ENCODE measurements at places on chromosomes 11 and 22.

DNA sequence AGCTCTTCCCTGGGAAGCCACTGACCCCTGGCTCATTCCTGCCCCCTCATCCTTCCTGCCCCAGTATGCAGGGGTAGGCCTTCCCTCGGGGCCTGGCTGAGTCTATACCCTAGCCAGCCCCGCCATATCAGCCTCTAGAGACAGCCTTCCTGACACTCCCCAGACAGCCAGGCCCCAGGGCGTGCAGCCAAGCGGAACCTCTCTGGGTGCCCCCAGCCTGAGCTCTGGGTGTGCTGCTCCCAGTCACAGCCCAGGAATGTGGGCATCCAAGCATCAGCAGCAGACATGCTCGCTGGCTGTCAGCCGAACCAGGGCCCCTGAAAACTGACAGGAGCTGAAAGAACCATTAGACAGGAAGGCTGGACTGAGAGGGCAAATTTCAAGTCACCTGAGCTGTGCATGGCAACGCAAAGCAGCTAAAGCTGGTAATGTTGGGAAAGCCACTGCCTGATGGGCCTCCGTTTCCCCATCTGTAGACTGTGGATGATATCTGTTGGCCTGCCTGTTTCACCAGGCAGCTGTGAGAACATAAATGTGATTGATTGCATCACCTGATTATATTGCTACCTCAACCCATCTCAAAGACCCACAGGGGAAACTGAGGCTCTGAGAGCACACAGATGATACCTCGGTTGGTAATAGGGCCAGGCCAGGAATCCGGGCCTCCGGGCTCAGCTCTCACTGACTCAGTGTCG is 93.2 kb downstream of the LRRC32 start:
- no peak for DNase-seq

GRCh38 chr11:31822175-31822926 is 11.2 kb upstream of the PAX6 start:
- no peak for DNase-seq

DNA sequence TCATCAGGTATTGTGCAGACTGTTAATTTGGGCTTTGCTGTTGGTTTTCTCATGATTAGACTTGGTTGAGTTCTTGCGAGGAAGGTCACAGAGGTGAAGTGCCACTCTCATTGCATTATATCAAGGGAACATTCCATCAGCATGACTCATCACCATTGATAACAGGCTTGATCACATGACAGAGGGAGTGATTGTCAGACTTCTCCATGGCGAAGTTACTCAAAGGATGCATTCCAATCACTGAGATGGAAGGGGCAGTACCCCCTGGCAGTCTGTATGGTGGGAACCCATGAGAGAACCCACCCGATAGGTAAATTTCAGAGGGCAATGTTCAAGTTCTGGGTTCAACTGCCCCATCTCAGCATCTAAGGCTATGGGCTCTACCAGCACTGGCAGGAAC is 19.4 kb upstream of the P2RY2 start:
- no peak for DNase-seq

- no peak for DNase-seq
Measured at GRCh38 chr11:77548552-77549445, 41.0 kb upstream of the AQP11 start.

GRCh38 chr11:70091638-70092037 is 13.5 kb downstream of the ANO1 start:
- DNase-seq = no peak

GRCh38 chr11:4191031-4191571 is 96.5 kb downstream of the RRM1 start:
- DNase-seq = no peak

- DNase-seq = peak; percentile 78
Measured at GRCh38 chr11:121452609-121453150, at the start of gene SORL1-AS1. Gene SORL1-AS1 (minus strand): TSS chr11:121452967.

DNA sequence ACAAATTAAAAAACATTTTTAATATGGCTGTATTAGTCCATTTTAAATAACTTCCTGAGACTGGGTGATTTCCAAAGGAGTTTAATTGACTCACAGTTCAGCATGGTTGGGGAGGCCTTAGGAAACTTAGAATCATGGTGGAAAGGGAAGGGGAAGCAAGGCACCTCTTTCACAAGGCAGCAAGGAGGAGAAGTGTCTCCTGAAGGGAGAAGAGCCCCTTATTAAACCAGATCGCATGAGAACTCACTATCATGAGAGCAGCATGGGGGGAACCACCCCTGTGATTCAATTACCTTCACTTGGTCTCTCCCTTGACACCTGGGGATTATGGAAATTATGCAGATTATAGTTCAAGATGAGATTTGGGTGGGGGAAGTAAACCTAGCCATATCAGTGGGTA is 488.6 kb downstream of the ETS1 start:
- no peak for DNase-seq

DNA sequence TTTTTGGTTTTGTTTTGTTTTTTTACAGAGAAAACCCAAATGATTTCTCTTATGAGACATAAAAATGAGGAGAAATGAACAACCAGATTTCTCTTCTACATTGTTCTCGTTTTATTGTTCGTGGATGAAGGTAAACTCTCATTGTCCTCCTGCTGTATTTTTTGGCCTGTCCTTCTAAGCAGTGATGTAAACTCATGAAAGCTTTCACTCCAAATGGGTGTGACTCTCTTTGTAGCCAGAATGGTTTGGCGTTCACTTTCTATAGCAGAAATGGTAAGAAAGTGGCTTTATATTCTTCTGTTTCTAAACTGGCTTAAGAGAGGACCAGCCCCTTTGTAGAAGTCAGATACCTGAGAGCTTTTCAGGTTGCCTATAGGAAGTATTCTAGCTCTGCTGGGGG is 15.5 kb upstream of the BMAL1 start:
- DNase-seq = no peak

- DNase-seq = no peak
Measured at GRCh38 chr11:1389932-1390568, at the start of gene BRSK2. Gene BRSK2 (plus strand): TSS chr11:1389934. CDS start chr11:1390285, 351 bp downstream.

DNA sequence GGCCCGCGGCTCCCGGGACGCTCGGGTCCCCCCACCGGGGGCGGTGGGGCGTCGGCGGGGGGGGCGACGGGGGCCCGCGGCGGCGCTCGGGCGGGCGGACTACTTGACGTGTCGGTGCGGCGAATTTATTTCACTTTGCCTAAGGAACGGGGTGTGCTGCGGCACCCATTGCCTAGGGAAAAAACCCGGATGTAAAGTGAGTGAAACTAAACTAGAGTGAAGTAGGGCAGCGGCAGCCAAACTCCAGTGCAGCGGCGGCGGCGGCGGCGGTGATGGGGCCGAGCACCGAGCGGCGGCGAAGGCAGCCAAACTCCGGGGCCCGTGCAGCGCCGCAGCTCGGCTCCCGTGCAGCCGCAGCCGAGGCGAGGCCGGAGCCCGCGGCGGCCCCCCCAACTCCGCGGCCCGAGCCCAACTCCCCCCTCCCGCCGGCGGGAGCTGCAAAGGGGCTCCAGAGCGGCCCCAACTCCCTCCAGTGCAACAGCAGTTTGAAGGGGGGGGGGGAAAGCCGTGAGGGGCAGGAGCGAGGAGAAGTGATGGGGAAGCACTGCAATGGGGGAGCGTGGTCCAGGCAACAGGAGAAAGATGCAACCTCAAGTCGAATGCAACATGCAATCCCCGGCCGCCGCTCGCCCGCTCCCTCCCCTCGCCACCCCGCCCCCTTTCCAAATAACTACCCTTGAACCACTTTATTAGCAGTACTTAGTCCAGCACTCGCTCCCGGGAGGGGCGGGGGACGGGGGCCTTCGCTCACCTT is 647 bp upstream of the PHF21A start:
- DNase-seq = peak; percentile 84

- DNase-seq = no peak
Measured at GRCh38 chr11:104823657-104824056, 74.6 kb downstream of the CASP12 start.

- DNase-seq = no peak
Measured at GRCh38 chr11:35650006-35650405, 12.6 kb upstream of the TRIM44 start.

DNA sequence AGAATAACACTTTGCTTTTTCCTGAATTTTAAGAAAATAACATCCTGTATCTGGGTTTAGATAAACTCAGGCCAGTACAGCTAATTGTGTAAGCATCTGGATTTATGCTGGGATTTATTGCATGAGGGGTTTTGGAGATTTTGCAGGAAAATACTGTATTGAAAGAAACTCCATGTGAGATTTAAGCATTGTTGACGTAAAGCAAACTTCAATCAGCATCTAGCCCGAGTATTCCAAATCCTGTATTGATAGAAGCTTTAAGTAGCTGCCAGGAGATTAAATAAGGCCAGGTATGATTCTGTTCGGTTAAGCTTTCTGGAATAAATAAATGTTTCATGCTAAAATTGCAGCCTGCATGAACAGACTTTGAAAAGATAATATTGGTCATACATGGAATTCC is 36.3 kb upstream of the LYVE1 start:
- DNase-seq = no peak

GRCh38 chr11:65089621-65090020 is 5.6 kb downstream of the ZFPL1 start:
- DNase-seq = no peak

GRCh38 chr11:107819361-107820014 is 39.1 kb downstream of the SLC35F2 start:
- DNase-seq = no peak

GRCh38 chr11:115390441-115390840 is 113.8 kb downstream of the CADM1 start:
- no peak for DNase-seq

DNA sequence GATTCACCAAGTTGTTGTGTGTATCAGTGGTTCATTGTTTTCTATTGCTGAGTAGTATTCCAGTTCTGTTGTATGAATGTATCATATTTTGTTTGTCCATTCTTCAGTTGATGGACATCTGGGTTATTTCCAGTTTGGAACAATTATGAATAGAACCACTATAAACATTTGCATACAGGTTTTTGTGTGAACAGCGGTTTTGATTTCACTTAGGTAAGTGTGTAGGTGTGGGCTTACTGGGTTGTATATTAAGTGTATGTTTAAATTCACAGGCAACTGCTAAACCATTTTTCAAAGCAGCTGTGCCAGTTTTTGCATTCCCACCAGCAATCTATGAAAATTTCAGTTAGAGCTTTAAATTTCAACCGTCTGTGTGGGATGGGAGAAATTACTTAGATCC is 217.8 kb downstream of the NELL1 start:
- no peak for DNase-seq

DNA sequence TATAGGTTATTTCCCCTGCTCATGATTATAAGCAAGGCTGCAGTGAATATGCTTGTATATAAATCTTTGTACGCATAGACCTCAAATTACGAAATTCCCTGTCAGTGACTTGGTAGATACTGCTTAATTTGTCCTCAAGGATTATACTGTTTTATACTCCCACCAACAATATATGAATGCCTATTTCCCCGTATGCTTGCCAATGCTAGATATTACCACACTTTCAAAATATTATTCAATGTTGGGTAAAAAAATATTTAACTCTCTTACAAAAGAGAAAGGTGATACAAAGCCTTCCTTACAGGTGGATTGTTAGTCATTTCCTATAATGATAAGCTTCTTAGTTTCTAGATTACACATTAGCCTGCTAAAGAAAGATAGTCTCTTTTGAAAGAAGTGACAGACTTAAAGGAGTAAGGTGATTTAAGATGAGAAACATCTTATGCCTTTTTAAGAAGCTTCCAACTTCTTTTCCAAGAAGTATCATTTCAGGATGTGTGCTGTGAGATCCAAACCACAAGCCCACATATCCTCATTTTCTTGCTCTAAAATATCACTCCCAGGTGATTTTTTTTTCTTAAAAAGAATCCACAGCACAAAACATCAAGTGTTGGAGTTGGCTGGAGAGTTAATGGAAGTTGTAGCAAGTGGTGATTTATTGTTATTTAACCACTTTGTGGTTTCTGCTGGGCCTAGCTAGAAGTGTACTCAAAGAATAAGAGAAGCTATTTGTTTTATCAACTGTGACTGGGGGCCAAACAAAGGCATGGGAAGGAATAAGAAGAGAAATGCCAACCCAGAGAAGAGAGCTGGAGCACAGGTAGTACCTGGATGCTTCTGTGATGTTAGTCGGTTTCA is 59.2 kb downstream of the BARX2 start:
- no peak for DNase-seq

GRCh38 chr11:34560511-34560910 is 46.9 kb upstream of the ELF5 start:
- no peak for DNase-seq

GRCh38 chr11:33452836-33453624 is 195.8 kb downstream of the HIPK3 start:
- no peak for DNase-seq

- DNase-seq = no peak
Measured at GRCh38 chr11:1549338-1550330, 22.4 kb downstream of the DUSP8 start.

GRCh38 chr11:115598257-115598901 is 94.2 kb upstream of the CADM1 start:
- no peak for DNase-seq

- no peak for DNase-seq
Measured at GRCh38 chr11:78208257-78209165, 19.8 kb downstream of the USP35 start.

- DNase-seq = peak; percentile 60
Measured at GRCh38 chr22:35231585-35232084, 25.7 kb upstream of the HMGXB4 start.

DNA sequence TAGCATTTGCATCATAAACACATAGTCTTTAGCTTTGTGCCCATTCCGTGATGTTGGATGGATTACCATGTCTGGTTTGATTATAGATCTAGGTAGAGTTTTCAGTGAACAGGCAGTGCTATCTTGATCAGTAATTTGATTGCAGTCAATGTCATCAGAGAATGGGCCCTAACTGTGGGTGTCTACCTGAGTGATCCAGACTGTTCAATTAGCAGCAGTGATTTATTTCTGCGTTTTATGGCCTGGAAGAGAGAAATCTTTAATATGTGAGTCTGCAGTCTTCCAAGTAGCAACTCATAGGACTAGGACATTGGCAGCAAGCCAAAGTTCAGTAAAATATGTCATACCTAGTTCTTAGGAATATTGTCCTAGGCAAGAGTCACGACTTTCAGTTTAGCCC is 80.3 kb downstream of the CASP12 start:
- no peak for DNase-seq

DNA sequence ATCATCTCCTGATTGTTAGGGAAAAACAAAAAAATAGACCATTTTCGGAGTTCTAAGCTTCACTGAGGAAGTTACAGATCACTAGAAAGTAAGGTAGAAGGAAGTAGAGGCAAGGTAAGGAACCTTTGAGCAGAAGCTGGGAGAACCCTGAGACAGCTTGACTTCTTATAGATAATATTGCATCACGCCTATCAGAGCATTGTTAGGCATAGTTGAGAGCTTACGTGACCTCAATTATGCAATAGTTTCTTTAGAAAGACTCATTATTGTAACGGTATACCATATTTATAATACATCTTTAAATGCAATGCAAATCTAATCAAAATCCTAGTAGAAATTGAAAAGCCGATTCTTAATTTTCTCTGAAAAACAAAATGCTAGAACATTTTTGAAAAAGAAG is 4.9 kb downstream of the TBRG1 start:
- DNase-seq = no peak

GRCh38 chr11:7635137-7635536 is 38.2 kb downstream of the CYB5R2 start:
- no peak for DNase-seq

- DNase-seq = no peak
Measured at GRCh38 chr11:20158597-20159257, 1.5 kb downstream of the DBX1 start.

GRCh38 chr11:130634961-130635473 is 186.6 kb downstream of the ADAMTS15 start:
- no peak for DNase-seq
